GOT3 (cell line): ENCODE measurements at places on chromosomes 7 and 10.

- DNase-seq = no peak
Observed at GRCh38 chr7:129169686-129170440, 18.6 kb upstream of the SMO start.

GRCh38 chr7:157488281-157488680 lies 151.5 kb downstream of the DNAJB6 start:
- DNase-seq = no peak

GRCh38 chr10:84537447-84537931 lies 209.1 kb downstream of the CCSER2 start:
- no peak for DNase-seq

DNA sequence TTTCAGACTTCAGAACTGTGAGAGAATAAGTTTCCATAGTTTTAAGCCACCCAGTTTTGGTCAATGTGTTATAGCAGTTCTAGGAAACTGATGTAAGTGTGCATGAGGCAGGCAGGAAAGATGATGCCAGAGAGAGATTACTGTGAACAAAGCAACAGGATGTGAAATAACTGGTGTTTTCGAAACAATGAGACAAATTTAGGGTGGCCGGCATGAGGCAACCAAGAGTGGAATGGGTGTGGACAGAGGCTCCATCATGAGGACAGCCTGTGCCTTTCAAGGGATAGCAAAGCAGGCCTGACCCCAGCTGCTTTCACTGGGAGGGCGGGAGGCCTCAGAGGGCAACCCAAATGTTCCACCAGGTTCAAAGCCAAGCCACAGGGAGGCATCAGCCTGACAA lies 67.3 kb upstream of the UCN3 start:
- DNase-seq = no peak

DNA sequence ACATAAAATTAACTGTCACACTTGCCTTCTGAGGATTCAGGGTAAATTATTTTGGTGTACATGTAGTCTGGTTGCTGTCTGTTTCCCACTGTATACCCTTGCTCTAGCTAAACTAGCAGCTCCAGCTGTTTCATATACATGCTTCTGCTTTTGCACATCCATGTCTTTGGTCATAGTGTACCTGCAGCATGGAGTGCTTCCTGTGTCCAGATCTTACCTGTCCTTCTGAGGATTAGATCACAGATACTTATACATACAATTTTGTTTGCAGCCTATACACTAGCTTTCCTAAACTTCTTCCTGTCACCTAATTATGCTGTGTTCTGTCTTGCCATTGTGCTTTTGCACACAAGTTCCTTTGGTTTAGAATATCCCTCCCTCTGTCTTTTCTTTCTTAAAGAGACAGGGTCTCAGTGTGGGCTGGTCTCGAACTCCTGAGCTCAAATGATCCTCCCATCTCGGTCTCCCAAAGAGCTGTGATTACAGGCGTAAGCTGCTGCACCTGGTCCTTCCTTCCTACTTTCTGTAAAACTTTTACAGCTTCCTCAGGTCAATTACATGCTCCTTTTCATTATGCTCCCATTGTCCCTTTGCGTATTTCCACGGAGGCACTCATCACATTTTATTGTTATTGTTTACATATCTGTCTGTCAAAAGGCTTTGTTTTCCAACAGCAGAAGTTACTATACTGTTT lies 33.8 kb downstream of the TPST1 start:
- DNase-seq = no peak

GRCh38 chr7:74236284-74236683 lies 17.9 kb downstream of the RFC2 start:
- DNase-seq = no peak

GRCh38 chr10:115052728-115053127 lies 40.4 kb upstream of the ATRNL1 start:
- DNase-seq = no peak

- DNase-seq = no peak
Observed at GRCh38 chr7:30906515-30907240, 5.0 kb upstream of the AQP1 start.

DNA sequence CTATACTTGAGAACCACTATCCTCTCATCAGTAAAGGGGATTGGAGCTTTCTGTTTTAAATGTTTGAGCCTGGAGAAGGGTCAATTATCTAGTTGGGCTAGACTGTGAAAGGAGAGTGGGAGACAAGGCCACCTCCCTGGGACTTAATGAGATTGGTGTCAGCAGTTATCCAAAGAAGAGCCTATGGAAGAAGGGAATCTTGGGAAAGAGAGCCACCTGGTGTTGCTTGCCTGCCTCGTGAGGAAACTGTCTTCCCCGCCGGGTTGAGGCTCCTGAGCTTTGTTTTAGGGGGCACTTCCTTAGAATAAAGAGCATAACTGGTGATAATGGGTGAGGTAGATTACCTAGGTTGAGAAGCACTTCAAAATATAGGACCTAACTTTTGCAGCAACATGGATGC lies 32.0 kb upstream of the ABCB4 start:
- no peak for DNase-seq

- DNase-seq = no peak
Observed at GRCh38 chr7:70392877-70393435, 739.0 kb upstream of the GALNT17 start.

DNA sequence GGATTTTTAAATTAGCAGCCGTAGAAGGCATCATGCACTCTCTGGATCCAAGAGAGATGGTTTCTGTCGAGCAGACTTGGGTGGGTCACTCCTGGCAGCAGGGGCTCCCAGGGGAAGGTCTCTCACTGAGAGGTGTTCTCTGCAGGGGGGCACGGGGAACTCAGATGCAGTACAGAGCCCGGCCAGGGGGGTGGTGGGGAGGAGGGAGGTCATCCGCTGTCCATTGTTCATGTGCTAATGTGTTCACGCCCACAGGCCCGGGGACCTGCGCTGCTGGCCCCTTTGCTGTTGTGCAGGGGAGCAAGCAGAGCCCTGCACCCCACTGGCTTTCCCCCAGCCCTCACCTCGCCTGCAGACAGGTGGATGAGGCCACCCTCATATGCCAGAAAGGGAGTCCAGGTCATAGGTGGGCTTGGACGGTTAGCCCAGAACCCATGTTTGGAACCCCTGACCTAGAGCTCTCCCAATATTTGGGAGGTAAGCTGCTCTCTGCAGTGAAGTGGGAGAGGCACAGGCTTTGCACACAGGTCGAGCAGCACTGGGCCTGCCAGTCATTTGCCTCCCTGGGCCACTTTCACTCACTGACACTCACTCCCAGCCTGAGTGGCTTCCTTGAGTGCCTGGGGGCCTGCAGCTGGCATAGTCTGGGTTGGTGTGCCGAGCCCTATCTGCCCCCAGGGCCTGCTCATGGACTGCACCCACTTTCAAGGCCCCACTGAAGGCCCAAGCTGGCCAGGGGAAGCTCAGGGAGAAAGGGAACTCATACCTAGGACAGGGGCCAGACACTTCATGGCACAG lies 12.6 kb upstream of the TBRG4 start:
- no peak for DNase-seq

- DNase-seq = no peak
Observed at GRCh38 chr10:103499881-103500280, 6.4 kb downstream of the NEURL1 start.

DNA sequence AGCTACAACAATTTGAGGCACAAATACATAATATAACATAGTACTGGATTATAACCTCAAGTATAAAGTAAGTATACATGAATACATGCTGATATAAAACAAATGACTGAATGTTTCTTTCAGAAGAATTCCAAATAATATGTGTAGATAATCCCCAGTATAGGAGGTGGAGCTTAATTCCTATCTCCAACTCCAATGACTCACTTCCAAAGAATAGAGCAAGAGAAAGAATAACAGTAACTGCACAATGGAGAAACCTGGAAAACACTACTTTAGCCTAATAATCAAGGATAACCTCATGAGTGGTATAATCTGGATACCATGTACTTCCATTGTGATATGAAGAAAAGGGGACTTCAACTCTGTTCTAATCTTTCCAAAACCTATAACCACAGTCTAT lies 13.7 kb upstream of the SEMA3C start:
- DNase-seq = no peak

DNA sequence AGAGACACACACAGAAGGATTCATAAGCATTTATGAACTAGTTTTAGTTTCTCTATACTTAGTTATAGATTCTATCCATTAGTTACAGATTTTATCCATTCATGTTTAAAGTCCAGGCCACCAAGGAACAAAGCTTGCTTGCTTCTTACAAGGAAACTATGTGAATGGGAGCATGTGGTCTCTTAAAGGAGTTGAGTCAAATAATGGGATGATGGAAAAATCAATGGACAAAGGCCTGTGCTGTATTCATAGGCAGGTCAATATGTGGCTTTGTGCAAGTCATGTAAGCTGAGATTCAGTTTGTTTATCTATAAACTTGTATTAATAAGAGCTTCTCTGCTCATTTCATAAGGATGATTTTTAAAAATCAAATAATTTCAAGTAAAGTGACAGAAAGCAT lies 172.8 kb upstream of the CDK1 start:
- no peak for DNase-seq

DNA sequence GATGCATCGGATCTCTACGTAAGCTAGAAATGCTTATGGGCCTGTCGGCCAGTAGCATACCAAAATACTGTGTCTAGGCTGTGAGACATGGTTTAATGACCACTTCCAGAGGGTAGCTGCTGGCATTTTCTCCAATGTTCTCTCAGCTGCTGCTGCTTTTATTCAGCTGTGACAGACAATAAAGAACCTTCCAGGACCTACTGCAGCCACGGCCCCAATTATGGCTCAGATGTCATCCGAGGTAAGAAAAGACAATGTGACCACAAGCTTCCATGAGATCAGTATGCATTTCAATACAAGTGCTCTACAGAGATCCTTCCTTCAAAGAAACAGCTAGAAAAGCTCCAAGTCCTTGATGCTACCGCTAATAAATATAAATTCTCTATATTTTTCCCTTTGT lies 256.2 kb downstream of the SDHAF3 start:
- no peak for DNase-seq

DNA sequence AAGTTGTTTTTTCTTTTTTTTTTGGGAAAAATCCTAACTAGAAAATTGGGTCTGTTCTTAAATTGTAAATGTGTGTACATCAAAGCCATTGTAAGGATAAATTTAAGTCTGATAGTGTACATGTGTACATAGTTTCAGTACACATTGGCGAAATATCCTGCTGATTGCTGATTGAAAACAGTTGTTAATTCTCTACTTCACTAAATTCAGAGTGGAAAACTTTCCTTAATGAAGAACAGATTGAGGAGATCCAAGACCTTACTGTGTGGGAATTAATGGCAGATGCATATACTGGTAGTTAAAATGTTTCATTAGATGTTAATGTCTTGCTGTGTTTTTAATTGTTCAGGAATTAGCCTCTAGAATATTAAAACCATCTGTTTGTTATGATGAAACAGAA lies 506.0 kb downstream of the AUTS2 start:
- DNase-seq = no peak

DNA sequence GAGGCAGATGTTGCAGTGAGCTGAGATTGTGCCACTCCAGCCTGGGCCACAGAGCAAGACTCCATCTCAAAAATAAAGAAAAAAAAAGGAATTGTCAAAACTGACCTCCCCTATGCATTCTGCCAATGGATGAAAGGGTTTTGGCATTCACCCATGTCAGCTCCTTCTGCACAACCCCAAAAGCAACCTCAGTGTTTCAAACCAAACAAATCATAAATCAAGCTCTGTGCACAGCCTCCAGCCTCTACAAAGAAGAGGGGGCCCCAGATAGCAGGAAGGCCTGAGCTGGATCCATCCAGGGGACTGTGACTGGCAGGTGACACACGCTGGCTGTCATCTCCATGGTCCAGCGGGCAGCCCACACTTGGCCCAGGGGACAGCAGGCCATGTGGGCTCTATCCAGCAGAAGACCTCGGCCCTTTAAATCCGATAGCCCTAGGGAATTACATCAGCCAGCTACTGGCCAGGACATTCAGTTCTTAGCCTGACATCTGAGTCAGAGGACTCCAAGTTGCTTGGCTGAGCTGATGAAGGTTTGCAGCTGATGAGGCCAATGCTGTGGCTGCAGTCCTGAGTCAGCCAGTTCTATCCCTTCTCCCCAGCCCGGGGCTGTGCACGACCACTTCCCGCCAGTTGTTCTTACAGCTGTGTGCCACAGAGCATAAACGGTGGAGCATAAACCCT lies 52.0 kb upstream of the FIGNL1 start:
- peak; percentile 64 for DNase-seq

- DNase-seq = no peak
Observed at GRCh38 chr10:119652361-119652730, 1.2 kb downstream of the BAG3 start.

DNA sequence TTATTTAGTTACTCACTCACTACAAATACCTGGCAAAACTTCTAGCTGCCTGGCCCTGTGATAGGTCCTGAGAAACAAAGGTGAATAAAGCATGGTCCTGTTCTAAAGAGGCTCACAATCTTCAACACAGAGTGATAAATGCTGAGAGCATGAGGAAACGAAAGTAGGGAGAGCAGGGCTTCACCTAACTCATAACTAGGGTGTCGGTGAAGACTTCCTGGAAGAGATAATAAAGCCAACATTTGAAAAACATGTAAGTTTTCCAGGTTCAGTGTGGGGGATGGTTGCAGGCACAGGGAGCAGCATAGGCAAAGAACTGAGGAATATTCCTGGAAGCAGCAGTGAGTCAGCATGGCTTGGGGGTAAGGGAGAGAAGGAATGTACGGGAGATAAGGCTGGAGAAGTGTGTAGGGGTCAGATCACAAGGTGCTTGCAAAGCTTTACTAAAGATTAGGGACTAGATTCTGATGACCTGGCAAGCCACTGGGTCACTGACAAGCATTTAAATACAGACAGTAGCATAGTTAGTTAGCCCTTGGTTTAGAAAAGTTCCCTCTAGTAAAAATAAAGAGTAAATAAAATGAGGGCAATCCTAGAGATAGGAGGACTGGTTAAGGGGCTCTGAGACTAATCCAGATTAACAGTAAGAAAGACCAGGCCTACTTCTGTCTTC lies 5.1 kb downstream of the KEL start:
- DNase-seq = no peak

DNA sequence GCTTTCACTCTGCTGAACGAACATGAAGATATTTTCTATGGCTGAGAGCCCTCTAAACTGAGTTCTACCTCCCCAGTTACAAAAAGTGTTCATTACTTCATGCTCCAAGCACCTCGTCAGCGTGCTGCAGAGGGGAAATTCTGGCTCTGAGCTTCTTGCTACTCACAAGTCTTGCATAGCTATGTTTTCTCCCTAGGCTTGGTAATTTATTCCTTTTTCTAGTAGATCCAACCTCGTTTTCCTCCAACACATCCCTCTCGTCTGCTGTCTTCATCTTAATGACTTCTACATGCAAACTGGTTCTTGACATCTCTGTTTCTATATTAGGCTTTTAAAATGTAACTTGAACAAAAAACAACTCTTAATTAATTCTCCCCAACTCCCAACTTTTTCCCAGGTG lies 1034.5 kb downstream of the REEP3 start:
- DNase-seq = no peak

GRCh38 chr7:149766135-149766675 lies 7.2 kb downstream of the ZNF467 start:
- DNase-seq = no peak
